CD14-positive monocyte (primary cell): ENCODE measurements at places on chromosomes 12 and 14.

DNA sequence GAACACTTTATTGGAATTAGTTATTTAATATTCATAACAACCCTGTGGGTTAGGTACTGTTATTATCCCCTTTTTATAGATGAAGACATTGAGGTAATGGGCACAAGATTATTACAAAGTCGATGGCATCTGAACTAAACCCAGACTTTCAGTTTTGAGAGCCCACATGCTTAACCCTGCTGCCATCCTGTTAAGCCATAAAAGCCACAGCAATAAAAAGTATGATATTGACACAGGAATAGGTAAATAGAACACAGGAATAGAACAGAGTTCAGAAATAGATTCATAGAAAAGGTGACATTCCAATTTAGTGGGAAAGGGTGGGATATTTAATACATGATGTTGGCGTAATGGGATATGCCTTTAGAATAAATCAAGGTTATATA is 119.8 kb downstream of the SLC38A1 start:
- DNase-seq, result no peak

GRCh38 chr14:59360923-59361794 is 104.0 kb downstream of the GPR135 start:
- peak; percentile 79 for DNase-seq

DNA sequence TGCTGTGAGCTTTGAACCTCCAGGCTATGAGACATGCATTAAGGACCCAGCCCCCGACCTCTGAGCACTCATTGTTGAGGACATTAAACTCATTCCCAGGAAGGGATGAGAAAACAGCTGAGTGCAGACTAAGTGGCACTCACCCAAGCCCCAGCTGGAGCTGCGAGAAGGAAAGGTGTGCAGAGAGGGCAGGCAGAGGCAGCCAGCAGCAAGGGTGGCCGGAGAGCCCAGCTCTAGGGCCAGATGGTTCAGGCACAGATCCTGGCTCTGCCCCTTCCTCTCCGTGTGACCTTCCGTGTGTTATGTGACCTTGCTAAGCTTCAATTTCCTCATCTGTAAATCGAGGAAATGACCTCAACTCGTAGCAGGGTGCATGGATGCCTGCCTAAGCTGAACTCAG is 3.7 kb downstream of the TSPAN11 start:
- no peak for DNase-seq

DNA sequence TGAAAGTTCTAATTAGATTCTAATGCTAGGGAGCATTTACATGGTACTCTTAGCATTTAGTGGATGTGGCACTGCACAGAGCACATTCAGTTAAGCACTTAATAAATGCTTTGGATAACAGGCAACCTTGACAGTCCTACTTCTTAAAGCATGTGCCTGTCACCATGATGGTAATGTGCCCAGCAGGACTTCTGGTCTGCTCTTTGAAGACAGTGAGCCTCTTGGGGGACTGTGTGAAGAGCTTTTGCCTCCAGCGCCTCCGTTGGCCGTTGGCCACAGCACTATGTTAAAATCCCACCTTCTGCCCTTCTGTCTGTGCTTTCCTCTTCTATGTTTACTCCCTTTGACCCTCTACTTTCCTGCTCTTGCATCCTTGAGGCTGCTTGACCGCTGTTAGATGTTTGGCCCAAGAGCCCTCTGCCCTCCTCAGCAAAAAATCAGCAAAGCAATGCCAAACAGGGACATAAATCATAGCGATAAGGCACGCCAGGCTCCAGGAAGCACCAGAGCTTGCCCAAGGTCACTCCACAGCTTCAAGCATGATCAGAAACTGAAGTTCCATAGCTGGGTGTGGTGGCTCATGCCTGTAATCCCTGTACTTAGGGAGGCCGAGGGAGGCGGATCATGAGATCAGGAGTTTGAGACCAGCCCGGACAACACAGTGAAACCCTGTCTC is 8.3 kb downstream of the CDKL1 start:
- DNase-seq, result no peak

DNA sequence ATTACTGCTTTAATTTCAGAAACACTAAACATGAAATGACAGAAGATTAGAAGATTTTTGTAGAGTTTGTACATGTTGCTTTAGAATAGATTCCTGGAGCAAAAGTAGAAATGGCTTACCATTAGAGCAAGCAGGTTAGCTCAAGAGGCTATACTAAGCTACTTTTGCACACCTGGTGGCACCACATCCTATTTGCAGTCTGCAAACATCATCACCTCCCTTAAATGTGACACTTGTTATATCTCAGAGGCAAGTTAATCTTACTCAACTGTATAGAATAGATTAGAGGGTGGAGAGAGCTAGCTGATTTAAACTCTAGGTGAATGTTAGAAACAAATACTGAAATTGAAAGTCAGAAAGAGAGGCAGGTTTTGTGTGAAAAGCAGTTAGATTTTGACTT is 30.7 kb upstream of the OR4E1 start:
- no peak for DNase-seq

GRCh38 chr12:102343361-102344121 is 136.8 kb downstream of the IGF1 start:
- no peak for DNase-seq
